Fibroblast of skin of left biceps (primary cell): ENCODE measurements at places on chromosomes 5 and 9.
A peak's percentile ranks its signal among the peaks of the same experiment; 100 is the strongest.

GRCh38 chr5:146690880-146691355 is 174.9 kb upstream of the GPR151 start:
- DNase-seq, result no peak

DNA sequence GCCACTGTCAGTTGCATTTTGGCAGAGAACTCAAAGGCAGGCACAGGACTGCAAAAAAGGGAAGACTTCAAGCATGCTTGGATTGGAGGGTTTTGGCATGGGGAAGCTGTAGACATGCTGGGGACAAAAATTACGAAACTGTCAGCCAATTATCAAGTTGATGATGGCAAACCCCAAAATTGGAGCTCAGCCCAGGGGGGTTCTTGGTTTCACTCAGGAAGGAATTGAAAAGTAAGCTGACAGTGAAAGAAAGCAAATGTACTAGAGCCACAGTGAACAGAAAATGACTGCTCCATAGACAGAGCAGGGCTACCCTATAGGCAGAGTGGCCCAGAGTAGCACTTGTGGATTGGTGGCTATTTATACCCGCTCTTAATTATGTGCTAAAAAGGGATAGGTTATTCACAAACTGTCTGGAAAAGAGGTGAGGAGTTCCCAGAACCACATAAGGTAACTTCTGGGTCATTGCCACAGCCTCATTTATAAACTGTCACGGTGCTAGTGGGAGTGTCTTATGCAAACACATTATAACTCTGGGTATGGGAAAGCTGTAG is 14.6 kb upstream of the CFAP95 start:
- no peak for DNase-seq

GRCh38 chr5:73390972-73391371 is 57.6 kb downstream of the FOXD1 start:
- DNase-seq, result no peak

GRCh38 chr9:9091387-9091786 is 1291.8 kb upstream of the DMAC1 start:
- no peak for DNase-seq

GRCh38 chr5:35319333-35320002 is 89.2 kb upstream of the PRLR start:
- peak; percentile 19 for DNase-seq

DNA sequence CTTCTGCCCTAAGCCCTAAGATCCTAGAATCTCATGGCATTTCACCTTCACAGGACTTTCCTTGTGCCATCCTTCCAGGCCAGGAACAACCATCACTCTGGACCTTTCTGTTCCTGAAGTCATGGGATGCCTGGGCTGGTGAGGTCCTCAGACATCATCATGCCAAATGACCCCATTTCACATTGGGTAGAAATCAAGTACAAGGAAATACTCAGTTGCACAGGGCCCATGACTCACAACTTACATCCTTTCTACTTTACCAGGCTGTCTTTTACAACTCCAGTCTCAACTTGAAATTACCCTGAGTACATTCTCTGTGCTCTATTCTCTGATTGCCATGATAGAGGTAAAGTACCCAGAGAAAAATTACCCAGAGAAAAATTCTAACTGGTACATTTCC is 167.1 kb downstream of the PIK3R1 start:
- DNase-seq, result no peak

GRCh38 chr5:150121448-150122157 is 34.0 kb downstream of the PDGFRB start:
- no peak for DNase-seq

DNA sequence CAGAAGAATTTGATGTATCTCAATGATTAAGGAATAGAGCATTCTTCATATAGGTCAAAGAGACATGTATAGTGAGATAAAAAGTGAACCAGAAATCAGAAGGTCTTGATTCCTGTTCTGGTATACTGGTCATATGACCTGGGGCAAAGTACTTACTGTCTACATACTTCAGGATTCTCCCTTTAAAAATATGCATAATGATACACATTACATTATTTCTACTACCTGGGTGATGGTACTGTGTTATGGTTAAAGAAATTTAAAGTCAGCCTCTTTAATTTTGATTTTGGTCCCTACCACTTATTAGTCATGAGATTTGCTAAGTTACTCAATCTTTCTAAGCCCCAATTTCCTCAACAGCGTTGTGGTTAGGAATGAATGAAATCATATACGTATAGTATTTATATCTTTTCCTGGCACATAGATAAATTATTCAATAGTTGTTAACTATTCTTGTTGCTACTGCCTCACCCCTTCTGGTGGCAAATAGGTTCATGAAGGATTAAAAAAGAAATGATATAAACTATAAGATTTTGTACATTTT is 984.1 kb downstream of the TLE4 start:
- no peak for DNase-seq

DNA sequence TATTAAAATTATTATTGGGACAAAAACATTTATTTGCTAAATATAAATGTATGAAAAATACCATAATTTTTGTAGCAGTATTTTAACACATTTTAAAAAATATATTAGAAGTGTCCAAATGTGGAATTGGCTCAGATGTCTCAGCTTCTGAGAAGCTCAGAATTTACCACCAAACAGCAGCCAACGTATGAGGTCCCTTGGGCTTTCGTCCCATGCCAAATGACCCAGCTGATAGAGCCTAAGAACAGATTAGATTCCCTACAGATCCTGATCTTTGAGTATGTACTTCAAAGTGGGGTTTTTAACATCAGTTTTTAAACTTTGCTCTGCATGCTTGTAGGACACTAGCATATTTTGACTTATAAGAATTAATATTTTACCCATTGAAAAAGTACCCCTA is 77.3 kb upstream of the RPS23 start:
- no peak for DNase-seq

DNA sequence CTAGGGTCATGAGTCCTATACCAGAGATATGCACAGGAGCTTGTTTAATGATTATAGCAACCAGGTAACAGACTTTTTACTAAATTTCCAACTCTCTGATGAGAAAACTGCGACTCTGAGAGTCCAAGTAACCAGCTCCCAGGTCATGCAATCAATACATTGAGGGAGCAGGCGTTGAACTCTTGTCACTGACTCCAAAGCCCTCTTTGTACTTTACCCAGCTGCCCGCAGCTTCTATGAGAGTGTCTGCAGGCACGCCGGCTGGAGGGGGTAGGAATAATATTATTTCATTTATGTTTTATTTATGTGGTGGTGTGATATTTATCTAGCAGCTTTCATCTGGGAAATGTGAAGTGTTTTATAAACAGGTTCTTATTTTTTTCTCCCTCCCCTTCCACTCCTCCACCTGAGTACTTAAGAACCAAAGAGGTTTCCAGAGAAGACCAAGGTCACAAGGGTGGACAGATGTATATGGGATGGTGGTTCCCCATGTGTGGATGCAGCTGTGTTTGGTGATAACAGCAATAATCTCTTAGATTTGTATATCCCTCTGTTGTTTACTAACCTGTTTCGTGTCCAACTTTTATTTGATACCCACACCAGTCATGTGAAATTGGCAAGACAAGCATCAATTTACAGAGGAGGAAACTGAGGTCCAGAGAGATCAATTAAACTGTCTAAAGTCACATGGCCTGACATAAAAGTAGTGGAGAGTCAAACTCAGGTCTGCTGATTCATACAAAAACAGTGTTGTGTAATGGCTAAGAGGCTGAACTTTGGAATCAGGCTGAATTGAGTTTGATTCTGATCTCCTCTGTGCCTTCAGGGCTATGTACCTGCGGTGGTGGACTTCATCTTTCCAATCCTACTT is 140.2 kb upstream of the TRIM32 start:
- no peak for DNase-seq

DNA sequence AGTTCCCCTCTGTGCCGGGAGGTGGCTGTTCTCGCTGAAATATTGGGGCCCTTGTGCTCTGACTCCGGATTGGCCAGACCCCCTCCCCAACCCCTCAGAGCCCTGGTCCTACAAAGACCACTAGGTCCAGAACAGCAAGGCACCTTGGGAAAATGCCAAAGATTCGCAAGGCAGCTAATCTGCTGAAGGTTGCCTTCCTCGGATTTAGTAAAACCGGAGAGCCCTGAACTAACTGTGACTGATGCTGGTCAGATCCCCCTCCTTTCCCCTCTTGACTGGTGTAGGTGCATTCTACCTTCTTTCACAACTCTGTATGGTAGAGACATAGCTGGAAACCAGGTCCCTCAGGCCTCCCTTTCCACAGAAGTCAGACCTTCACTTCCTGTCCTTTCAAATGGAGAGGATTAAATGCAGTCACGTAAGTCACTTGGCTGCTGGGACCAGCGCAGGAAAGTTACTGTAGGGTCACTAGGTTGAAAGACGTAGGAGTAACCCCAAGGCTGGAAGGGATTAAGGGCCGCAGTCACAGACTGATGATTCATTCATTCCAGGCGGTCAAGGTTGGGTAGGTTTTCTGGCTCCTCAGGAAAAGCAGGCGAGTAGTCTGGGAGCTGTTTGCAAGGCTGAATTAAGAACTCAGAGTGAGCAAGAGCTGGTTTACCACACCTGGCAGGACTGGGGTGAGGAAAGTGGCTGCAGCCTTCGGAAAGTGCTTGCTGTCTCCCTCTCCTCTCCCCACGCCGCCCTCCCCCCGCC is 5.3 kb downstream of the BARX1 start:
- DNase-seq, result no peak

DNA sequence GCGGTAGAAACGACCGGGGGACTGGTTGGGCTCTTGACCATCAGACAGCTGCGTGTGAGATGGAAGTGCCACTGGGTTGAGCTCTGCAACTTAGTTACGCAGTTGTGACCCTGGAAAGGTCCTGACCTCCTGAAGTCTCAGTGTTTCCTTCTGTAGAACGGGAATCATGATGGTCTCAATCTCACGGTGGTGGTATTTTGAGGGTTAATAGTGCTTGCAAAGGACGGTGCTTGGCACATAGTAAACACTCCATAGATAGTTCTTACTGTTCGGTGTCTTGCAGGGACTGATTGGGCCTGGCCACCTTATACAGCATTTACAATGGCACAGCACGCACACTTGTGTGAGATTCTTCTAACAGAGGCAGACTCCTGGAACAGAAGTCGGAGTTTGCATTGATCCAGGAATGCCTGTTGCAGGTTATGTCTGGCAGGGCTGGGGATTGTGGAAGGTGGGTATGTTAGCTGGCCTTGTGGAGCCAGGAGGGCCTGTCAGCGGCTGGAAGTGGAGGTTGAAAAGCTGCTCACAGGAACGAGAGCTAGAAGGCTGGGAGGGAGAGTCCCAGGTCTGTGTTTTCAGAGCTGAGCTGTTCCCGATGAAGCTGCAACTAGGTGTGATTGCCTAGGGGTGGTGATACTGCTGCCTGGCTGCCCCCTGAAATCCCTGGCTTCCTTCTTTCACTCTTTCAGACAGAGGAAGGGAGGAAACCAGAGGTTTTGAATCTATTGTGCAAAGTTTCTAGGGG is 962 bp upstream of the TXN start:
- DNase-seq, result no peak

DNA sequence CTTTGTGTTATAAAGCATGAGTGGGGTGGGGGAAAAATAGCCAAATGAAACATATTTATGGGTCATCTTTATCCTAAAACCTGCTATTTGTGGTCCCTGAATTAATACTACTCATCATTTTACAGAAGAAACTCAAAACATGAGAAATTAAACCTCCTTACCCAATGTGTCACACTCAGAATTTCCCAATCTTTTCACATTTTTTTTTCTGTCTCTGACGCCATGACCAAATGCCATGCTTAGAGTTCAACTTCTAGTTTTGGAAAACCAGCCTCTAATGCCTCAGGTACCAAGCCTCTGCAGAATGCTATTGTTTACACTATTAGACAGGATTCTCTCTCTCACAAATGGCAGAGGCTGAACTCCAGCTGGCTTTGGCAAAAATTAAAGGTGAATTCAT is 505.5 kb upstream of the WWC1 start:
- no peak for DNase-seq

DNA sequence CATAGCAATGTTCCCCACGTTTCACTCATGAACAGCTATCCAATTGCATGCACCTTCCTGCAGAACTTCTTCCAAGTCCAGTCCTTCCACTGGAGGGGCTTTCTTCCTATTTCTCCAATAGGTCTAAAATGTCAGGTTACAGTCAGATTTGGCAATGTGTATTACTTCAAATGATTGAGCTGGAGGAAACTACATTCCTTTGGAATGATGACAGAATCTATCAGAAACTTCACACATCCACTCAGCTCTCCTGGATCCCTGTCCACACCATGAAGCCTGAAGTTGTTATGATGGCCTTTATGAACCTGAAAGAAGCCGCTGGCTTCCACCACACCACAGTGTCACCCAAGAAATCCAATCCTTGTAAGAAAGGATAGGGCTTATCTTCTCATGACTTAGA is 32.2 kb downstream of the FBXW2 start:
- DNase-seq, result no peak

DNA sequence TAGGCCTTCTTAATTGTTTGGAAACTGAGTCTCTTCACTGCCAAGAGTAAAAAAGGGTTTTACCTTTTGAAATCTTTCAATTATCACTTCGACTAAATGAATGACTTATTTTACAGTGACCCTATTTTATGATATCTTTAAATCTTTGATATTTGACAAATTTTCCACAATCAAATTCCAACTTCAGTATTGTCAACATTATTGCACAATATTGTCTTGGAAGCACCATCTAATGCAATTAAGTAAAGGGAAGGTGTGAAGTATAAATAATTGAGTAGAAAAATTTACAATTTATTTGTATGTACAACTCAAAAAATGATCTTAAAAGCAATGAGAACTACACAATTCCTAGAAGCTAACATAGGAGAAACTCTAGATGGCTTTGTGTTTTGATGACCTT is 49.2 kb downstream of the GABRA6 start:
- no peak for DNase-seq

DNA sequence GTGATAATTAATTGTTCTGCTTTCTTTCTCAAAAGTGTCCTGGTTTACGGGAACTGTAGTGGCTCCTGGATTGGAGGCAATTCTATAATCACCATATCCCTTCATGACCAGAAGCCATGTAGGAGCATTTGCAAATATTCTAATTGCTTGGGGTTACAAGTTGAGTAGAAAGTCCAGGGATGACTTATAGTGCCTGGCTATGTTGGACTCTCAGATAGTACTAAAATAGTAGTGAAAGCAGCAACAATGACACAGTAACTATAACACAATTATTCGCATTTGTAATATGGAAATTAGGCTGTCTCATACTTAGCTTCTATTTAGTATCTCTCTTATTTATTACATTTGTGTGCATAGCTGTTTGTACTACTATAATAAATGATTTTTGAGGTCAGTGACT is 712.5 kb upstream of the GRAMD2B start:
- no peak for DNase-seq
